ENCODE measurements at places on chromosomes 3 and 15.

GRCh38 chr3:32421991-32422859 is 30.6 kb downstream of the CMTM7 start:
- DNase-seq = no peak

GRCh38 chr3:77411334-77411733 is 371.4 kb downstream of the ROBO2 start:
- no peak for DNase-seq

GRCh38 chr3:37491343-37491742 is 317.0 kb upstream of the LRRFIP2 start:
- DNase-seq = no peak

GRCh38 chr3:89332793-89333192 is 225.4 kb downstream of the EPHA3 start:
- DNase-seq = no peak

DNA sequence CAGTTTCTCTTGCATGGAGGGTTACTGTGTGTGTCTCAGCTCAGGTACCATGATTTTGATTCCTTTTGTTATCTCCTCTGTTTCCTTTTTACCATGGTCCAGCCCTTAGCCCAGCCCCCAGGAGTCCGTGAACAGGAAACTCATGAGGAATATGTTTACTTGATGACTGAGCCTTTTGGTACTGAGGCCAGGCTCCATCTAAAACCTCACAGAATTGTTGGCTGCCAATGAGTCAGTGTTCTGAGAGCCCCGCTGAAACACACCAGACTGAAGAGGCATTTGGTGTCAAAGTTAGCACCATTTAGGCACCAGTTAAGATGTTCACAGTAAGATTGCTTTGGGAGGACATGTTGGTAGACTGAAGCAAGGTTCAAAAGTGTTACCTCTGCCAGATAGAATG is 80.9 kb downstream of the DGKG start:
- no peak for DNase-seq

GRCh38 chr3:61563313-61564271 is 2.2 kb downstream of the PTPRG start:
- no peak for DNase-seq

GRCh38 chr3:5298453-5298852 is 110.9 kb downstream of the EDEM1 start:
- no peak for DNase-seq

- no peak for DNase-seq
Measured at GRCh38 chr3:140521751-140522445, 156.0 kb upstream of the TRIM42 start.

DNA sequence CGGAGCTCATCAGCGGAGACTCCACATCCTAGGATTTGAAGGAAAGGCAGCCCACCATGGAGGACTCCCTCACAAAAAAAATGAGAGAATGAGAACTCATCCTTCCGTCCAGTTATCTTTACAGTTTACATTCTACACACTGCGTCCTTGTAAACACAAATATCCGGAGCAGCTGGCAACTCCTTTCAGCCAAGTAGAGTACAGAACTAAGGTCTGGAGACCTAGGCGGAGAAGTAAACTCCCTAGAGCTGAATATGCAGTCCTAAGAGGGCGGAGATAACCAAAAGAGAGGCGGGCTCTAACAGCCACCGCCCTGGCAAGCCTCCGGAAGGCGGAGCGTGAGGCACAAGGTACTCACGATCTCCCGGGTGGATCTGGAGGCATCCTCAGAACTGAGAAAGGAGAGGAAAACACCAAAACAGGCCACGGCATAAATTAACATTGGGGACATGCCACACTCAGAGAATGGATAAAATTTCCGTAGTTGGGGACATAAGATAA is 924 bp upstream of the SIN3A start:
- DNase-seq = peak; percentile 88

GRCh38 chr3:141738891-141739363 is 829 bp downstream of the RNF7 start:
- DNase-seq = peak; percentile 17

GRCh38 chr15:51234176-51234927 is 104.0 kb downstream of the CYP19A1 start:
- DNase-seq = no peak

- DNase-seq = peak; percentile 11
Measured at GRCh38 chr15:70762469-70763119, 764 bp downstream of the UACA start.

- peak; percentile 17 for DNase-seq
Measured at GRCh38 chr3:71657831-71658530, 67.2 kb downstream of the EIF4E3 start.

- DNase-seq = no peak
Measured at GRCh38 chr3:187430576-187430975, 62.4 kb downstream of the RTP4 start.

- no peak for DNase-seq
Measured at GRCh38 chr3:156906275-156906674, 80.1 kb downstream of the LEKR1 start.

GRCh38 chr15:85854345-85855097 is 59.8 kb upstream of the KLHL25 start:
- peak; percentile 62 for DNase-seq

DNA sequence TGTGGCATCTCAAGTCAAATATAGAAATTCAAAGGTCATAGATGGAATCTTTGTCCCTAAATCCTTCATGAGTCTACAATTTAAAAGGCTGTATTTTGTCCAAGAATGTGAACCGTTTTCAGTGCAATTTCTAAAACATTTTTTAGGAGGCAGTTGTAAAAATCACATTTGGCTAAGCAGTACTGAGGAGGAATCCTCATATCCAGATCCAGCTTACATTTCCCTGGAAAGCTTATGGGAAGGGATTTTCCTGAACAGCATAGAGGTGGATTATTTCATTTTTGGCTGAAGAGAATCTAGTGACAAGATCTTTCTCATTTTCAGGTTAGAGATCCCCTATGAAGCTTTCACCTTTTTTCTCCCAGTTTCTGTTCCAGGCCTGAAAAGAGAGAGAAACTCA is 178.4 kb downstream of the POLR2M start:
- no peak for DNase-seq

- DNase-seq = no peak
Measured at GRCh38 chr15:71753346-71753745, 57.0 kb upstream of the NR2E3 start.

DNA sequence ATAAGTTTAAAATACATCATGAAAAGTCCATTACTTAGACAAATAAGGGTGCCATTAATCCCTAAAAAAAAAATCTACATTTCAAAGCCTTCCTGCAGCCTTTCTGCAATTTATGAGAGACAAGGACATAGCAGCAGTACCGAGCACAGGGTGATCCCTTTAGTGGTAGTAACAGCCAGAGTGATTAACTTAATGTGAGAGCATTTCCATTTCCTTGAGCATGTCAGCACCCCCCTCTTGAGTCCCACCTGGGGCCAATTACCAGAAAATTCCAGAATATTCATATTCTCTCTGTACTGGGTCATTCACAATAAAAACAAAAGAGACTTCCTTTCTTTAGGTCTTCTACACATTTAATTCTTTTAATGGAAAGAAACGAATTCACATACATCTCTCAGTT is 546.9 kb upstream of the CCDC54 start:
- DNase-seq = no peak

DNA sequence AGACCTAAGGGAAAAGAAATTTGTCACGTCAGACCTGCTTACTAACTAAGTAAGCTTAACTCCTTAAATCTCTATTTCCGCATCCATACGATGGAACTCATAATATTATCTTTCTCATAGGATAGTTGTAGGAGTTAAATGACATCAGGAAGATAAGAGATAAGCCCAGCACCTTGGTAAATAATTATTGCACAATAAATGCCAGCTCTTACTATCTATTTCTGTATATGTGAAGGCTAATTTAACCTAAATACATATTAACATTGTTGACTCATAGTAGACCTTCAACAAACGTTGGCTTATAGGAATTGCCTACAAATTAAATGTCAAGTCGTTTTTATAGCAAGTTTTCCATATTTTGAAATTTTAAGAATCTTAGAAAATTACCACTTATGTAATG is 709.0 kb downstream of the CADM2 start:
- DNase-seq = no peak

GRCh38 chr3:14678015-14678503 is 3.1 kb downstream of the C3orf20 start:
- DNase-seq = no peak

GRCh38 chr15:60340207-60340921 is 57.4 kb downstream of the ANXA2 start:
- DNase-seq = no peak

DNA sequence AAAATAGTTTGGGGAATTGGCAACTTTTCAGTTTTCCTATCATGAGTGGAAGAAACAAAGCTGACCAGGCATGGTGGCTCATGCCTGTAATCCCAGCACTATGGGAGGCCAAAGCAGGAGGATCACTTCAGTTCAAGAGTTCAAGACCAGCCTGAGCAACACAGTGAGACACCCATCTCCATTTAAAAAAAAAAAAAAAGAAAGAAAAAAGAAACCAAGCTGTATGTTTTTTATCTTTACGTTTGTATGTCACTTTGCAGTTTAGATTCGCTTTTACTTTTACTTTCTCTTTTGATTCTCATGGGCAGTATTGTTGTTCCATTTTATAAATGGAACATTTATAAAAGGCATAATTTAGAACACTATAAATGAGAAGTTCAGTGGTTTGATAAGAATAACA is 31.2 kb upstream of the TNIK start:
- DNase-seq = no peak

DNA sequence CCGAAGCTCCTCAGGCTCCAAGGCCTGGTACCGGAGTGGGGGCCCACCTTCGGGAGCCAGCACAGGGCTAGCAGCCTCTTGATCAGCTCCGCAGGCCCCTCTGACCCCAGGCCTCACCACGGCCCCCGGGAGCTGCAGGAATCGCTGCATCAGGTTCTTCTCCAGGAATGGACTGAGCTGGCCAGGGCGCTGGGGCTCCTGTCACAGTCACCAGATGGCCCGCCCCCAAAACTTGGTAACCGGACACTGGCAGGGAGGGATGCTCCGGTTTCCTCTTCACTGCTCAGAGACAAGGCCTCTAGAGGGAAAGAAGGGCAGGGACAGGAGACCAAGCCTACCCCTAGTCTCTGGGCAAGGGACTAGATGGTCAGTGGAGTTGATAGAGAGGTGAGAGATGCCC is 9.9 kb downstream of the AP3B2 start:
- DNase-seq = no peak

- no peak for DNase-seq
Measured at GRCh38 chr3:9780910-9781309, 11.2 kb upstream of the CAMK1 start.

DNA sequence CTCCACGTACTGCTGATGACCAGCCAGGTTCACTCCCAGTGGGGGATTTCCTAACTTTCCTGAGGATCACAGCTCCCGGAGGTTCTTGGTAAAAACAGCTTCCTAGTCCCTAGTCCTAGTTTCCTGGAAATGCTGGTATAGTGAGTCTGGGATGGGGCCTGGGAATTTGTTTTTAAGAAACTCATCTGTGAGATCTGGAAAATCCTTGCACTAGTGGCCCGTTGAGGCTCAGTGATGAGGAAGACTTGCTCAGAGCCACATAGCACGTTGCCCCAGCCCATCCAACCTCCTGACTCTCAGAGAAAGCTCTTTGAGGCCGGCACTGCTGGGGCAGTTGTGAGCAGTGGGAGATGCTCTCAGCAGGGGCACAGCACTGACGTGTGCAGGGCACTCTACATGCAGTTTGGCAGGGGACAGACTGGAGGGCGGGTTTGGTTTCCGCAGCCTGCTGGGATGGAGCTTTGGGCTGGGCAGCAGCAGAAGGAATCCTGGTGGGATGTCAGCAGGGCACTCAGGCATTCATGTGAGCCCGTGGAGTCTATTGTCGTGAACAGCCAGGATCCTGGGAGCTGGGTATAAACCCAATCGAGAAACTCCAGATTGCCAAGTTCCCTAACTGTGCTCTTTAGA is 31.6 kb downstream of the SAXO2 start:
- DNase-seq = no peak

DNA sequence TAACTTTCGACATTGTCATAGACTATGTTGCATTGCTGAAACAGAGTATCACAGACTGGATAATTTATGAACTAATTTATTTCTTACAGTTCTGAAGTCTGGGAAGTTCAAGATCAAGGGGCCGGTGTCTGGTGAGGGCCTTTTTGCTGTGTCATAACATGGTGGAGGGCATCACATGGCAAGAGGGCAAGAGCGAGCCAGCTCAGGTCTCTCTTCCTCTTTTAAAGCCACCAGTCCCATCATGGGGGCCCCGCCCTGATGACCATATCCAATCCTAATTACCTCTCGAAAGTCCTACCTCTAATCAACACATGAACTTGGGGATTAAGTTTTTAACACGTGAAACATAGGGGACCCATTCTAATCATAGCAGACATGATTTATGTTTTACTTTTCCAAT is 33.5 kb upstream of the DCUN1D1 start:
- no peak for DNase-seq

DNA sequence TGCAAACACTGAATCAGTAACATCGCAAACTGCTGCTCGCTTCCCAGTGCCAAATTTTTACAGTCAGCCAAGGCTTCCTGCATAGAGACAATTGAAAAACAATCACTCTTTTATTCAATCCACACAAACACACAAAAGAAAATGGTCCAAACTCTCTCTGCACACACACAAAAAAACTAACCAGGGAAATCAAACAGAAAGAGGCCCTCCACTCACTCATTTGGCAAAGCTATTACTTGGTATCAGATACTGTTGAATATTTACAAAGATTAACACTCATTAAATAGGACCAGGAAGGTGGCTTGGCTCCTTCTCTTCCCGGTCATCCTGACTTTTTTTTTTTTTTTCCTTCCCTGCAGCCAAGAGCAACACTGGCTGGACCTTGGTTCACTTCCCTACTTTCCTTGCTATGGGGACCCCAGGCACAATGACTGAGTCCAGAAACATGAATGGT is 62.4 kb upstream of the SPATA12 start:
- DNase-seq = no peak

GRCh38 chr15:40182358-40183029 is 21.6 kb downstream of the BUB1B start:
- no peak for DNase-seq

DNA sequence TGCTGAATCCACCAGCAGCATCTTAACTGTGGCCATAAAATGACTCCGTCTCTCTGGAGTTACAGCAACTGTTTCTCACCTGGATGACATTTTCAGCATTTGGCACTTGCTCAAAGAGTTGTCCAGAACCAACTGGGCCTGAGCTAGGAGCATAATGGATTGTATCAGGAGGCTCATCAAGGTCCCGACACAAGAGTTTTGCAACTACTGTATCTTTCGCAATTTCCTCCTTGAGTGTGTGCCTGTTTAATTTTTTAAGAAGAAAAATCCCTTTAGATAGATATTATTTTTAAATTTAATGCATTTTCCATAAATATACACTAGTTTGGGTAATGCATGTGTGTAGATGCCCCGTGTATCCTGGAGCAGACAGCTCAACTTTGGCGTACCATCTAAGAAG is 44.3 kb upstream of the C3orf49 start:
- DNase-seq = no peak

DNA sequence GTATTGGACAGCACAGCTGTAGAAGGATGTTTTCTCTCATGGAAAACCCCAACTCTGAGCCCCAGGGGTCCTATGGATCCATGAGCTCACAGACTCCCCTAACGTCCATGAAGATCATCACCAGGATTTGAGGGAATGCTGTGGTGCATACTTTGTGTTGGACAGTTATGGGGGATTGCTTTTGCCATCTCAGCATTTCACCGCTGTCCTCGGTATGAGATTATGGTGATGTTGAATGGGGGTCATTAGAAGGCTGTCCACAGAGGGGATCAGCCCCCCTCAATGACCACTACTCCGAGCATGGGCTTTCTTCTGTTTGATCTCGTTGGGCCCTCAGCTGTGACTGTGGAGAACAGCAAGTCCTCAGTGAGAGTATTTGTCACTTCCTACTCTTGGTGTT is 255.2 kb upstream of the CTDSPL start:
- DNase-seq = no peak

All from activated CD4-positive, alpha-beta T cell treated with anti-CD3 and anti-CD28 coated beads for 48 hours (primary cell).